ENCODE measurements at places on chromosomes 3 and 15.

DNA sequence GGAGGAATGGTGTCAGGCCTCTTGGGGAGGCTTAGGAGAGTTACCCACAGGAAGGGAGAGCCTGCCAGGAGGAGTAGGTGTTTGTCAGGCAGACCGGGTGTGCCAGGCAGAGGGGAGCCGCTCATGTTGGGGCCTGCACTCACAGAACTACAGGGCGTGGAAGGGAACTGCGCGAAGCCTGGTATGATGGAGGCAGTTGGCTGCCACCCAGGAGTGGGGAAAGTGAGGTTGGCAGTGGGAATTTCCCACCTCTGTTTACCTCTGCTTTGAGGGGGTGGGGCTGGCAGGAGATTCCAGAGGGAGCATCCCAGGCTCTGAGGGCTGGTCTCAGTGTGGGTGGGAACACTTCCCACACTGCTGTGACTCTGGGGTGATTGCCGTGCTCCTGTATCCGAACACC, 99.9 kb downstream of the SLCO3A1 start:
- no peaks in the 10 kb centered on the region for H3K36me3 ChIP-seq
- H3K27ac ChIP-seq = no peak overlapping the region
- no peak for DNase-seq

GRCh38 chr3:102741105-102741504, 306.3 kb downstream of the ZPLD1 start:
- no peak overlapping the region for H3K27ac ChIP-seq
- no peaks in the 10 kb centered on the region for H3K4me1 ChIP-seq
- no peaks in the 10 kb centered on the region for H3K36me3 ChIP-seq

DNA sequence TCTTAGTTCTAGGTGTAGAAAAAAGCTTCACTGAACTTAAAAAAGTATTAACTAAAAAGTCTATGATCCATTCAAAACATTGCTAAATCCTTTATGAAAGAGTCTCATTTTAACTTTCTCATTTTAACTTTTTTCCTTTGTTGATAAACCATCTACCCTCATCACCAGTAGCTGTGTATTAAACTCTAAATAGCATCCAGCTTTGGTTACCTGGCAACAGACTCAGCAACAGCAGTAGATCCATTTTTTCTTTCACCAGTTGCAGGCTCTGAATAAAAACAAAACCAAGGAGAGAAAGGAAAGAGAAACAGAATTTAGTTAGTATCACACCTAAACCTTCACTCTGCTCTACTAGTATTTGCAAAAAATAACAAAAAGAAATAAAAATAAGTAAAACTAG, 51.6 kb downstream of the TP53BP1 start:
- no peak for DNase-seq
- peak overlapping the region; percentile 78 for H3K27ac ChIP-seq
- no peaks in the 10 kb centered on the region for H3K27me3 ChIP-seq
- peak overlapping the region; percentile 39 for H3K4me3 ChIP-seq
- H3K4me1 ChIP-seq = peaks cover 10% of the 10 kb centered on the region

- peaks cover 17% of the 10 kb centered on the region for H3K36me3 ChIP-seq
- H3K4me1 ChIP-seq = peaks cover 2% of the 10 kb centered on the region
Observed at GRCh38 chr3:113507501-113508067, 7.4 kb downstream of the SPICE1 start.
